Eye (tissue), 1 donor: ENCODE measurements at places on chromosomes 1 and 21.
A peak's percentile ranks its signal among the peaks of the same experiment; 100 is the strongest.

DNA sequence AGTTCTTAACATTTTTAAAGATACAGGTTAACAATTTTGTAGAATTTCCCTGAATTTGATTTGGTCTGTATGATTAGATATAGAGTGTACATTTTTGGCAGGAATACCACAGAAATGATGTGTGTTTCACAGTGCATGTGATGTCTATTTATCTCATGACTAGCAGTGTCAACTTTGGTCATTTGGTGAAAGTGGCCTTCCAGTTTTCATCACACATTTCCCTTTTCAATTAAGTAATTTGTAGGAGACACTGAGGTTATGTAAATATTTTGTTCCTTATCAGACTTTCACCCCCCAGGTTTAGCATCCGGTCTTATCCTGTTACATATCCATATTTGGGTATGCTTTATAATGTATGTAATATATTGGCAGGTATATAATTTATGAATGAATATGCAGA, 41.8 kb downstream of the MAP3K7CL start:
- no peak for DNase-seq

GRCh38 chr1:23357138-23357908, 12.3 kb downstream of the ZNF436 start:
- DNase-seq: peak; percentile 35

DNA sequence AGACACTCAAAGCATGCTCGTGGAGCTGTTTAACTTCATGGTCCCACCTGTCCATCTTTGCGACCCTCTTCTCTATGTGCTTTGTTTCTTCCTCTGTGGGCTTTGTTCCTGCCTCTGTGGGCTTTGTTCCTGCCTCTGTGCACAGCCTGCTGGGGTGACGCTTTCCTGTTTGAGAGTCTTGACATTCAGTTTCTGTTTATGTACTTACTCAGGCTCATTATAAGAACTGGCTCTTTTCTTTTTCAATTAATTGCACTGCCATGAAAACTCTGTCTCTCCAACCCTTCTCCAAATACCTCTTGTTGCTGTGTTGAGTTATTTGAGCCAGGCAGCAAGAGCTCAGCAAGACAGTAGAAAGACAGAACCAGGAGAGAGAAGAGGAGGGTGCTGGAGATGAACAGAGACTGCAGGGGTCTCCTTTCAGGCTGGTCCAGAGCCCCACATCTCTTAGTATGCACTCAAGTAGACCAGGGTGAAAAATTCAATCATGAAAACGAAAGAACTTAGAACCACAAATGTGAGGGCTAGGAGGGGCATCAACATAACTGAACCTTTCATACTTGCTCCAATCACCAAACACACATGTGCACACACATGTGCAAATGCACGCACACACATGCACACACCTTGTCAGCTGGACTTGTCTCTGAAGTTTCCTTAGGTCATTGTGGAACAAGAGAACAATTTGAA, 88.3 kb upstream of the SGIP1 start:
- DNase-seq: peak; percentile 34

GRCh38 chr1:20076710-20077461, 6.9 kb downstream of the PLA2G5 start:
- no peak for DNase-seq

- no peak for DNase-seq
Observed at GRCh38 chr21:31426235-31426797, 82.3 kb upstream of the TIAM1 start.

DNA sequence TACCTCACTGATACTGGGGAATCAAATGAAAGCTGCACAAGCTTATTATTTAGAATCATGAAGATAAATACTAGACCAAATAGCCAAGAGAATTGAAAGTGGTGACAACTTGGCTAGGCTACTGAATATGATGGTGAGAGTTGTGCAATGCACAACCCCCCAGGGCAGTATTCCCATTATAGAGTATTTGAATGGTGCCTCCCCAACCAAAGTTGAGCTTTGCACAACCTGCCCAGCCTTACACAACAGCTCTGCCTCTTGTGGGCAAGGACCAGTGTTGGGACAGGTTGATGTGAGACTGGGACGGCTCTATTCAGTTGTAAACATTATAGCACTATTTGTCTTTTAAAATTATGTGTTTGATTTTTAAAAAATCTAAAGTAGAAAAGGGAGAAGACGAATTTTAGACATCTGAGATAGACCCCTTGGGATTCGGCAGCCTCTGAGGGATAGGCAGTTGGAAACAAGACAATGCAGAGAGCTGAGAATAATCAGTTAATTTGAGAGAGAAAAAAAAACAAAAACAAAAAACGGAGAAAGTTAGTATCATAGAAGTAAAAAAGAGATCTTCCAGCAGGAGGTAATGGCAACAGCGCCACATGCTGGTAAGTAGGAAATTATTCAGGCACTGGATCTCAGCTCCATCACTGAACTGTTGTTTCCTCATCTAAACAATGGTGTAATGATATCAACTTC, 91.0 kb upstream of the KCNA3 start:
- DNase-seq: peak; percentile 61

- DNase-seq: no peak
Observed at GRCh38 chr21:45892156-45892915, 89.2 kb upstream of the COL6A1 start.

- DNase-seq: peak; percentile 88
Observed at GRCh38 chr1:3821447-3821846, 25.1 kb upstream of the LRRC47 start.

DNA sequence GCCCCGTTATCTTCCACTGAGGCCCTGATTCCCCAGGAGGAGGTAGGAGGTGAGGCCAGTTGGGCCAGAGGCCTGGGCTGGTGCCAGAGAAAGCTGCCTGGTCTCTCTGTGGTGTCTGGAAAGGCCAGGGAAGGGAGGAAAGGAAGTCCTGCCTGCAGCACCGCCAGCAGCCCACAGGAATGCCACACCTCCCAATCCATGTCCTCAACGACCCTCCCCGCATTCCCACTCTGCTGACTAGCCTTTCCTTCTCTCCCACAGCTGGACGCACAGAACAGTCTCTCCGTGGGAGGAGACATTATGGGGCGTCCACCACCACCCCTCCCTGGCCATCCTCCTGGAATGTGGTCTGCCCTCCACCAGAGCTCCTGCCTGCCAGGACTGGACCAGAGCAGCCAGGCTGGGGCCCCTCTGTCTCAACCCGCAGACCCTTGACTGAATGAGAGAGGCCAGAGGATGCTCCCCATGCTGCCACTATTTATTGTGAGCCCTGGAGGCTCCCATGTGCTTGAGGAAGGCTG, 18.0 kb downstream of the CSF1 start:
- no peak for DNase-seq

GRCh38 chr1:3598051-3598491, 13.2 kb downstream of the MEGF6 start:
- peak; percentile 80 for DNase-seq

DNA sequence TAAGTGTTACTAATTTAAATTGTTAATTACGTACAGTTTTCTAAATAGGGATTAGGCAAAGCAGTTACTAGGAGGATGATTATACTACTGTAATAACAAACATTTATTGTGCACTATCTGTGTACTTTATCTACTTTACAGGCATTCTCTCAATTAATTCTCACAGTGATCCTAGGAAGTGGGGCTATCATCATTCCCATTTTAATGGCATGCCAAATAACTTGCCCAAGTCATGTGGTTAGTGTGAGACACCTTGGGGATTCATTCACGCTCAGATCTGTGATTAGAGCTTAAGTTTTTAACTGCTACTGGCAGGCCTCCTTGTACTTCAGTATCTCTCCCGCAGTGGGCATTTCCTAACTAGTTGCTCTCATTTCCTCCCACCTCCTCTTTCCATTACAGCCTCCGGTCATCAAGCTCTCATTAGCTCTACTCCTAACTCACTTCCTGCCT, 11.5 kb downstream of the PHLDA3 start:
- DNase-seq: no peak

- DNase-seq: no peak
Observed at GRCh38 chr1:232283864-232284263, 346.1 kb downstream of the SIPA1L2 start.

GRCh38 chr1:25992689-25993171, 5.1 kb downstream of the PAFAH2 start:
- DNase-seq: no peak

- no peak for DNase-seq
Observed at GRCh38 chr1:178538192-178538916, 25.4 kb downstream of the TEX35 start.

GRCh38 chr1:99544328-99544727, 101.6 kb upstream of the PALMD start:
- DNase-seq: peak; percentile 23

GRCh38 chr1:8284127-8284526, 33.8 kb upstream of the SLC45A1 start:
- no peak for DNase-seq
